Activated CD4-positive, alpha-beta T cell treated with anti-CD3 and anti-CD28 coated beads for 1 hour (primary cell): ENCODE measurements at places on chromosomes 1 and 21.

DNA sequence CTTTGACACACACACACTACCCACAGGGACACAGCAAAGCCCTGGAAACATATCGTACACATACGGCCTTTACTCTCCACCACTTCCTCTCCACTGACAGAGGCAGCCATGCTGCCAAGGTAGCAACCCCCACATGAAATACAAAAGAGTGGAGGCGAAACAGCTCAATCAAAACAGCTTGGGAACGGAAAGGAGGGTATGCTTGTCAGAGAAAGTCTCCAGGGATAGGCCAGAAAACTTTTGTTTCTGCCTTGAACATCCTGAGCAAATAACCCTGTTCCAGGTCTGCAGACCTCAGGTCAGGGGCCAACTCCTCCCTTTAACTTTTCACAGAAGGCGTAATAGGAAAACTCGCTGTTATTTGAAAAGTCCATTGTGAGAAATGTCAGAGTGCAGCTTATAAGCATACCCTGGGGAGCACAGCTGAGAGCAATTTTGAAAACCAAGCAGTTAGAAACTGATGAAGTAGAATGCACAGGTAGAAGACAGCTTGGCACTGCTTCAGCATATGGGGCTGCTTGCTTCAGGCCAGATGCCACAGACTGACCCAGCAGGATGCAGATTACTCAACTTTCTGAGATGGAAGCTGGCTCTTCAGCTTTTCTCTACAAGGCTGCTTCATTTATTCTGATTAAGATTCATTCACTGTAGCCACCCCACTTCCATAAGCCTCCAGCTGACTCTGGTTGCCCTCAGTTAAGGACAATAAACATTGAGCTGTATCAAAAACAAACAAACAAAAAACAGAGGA, 18.0 kb downstream of the KIAA0319L start:
- no peak for DNase-seq

DNA sequence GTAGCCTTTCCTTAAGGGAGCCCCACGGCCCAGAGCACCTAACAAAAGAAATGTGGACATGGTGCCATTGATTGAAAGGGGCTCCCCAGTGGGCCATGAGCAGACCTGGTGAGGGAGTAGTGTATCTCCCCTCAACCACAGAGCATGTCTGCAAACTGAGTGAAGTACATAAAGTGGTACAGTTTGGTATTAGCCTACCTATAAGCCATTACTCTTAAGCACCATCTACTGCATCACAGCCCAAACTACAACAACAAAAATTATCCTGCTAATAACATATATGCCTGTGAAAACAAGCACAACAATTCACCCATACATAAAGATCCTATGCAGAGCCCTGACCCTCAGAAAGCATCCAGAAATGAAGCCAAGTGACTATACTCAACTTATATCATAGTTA, 407.8 kb downstream of the PTPRC start:
- DNase-seq: no peak

- no peak for DNase-seq
Measured at GRCh38 chr1:56834137-56834900, 15.1 kb upstream of the FYB2 start.

DNA sequence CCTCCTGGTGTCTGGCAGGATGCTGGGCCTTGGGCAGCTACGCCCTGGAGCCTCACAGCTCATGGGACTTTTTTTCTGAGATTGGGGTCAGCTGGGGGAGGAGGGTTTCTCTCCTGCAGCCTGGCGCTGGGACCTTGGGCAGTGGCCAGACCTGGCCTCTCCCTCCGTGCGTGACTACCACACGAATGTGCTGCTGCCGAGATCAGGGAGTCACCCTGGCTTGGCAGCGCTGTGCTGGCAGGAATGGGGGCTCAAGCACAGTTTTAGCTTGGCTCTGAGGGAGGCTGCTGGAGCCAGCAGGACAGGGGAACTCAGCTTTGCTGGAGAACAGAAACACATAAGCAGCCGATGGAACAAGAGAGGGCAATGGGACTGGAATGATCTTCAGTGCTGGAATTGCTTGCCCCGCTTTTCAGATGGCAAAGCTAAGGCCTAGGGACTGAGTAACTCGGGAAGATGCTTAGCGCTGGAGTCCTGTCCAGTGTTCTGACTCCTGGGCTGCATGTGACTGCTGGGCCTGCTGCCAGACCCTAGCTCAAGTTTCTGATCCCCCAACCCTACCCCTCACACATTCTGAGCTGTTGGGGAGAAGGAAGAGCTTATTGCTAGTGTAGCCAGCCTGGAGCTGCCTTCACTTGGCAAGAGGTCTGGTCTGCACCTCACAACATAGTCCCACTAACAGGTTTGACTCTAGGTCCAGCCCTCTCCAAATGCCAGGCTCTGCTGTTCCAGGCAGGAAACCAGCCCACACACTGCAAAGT, 69.9 kb downstream of the NAV1 start:
- no peak for DNase-seq

GRCh38 chr21:41825881-41826280, 53.3 kb downstream of the PRDM15 start:
- DNase-seq: no peak

DNA sequence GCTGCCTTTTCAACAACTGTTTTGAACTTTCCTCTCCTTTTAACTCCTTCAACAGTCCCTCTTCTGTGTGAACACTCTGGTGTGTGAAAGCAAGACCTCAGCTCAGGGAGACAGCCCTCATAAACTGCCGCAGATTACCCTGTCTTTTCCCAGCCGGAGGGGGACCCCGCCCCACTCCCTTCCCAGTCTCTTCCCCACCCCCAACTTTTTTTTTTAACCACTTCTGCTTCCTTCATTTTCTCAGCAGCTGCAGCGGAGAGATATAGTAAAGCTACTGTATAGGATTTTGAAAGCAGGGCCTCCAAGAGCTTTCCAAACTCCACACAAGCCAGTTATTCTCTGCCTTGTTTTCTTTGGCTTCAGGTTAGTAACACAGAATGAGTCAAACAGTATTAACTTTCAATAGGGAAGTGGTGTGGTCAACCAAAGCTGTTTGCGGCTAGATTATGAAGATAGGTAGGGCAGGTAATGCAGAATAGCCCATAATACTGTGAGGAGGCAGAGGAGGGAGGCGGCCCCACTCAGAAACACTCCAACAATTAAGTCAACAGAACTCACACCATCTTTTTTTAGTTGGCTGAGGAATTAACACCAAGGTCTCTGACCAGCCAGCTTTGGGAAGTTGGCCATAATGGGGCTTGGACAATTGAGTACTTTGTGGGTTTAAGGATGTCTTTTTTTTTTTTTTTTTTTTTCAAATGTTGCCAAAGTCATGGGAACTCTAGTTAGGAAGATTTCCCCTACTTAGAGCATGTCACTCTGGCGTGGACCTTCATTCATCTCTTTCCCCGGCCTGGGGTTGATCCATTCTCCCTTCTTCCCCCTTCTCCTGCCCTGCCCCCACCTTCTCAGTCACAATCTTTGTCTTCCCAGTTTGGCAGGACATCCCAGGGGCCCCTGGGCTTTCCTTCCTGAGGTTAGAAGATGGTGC, 177.0 kb downstream of the CLIC6 start:
- DNase-seq: no peak

GRCh38 chr1:227166559-227166958, 151.7 kb downstream of the CDC42BPA start:
- no peak for DNase-seq

DNA sequence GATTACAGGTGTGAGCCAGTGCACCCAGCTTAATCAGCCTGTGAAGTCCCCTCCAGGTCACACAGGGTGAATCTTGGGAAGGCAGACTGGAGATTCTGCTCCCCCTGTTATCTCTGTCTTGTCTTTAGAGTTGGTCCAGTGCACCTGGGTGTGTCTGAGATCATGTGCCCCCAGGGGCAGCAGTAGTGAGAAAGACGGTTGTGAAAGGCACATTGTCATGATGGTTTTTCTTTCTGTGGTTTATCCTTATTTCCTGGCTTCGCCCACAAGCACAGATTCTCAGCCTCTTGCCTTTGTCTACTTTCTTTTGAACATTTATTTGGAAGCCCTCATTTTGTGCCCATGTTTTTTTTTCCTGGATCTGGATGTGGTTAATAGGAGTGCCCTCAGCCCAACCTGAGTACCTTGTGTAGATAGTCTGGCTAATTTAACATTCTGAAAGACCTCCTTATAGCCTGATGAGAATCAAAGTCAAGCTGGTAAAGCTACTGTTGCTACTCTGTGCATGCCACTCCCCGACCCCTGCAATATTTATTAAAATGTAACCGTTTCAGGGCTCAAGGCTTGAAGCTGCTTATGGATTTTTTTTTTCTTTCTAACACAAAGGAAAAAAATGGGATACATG, 23.7 kb downstream of the UCK2 start:
- DNase-seq: no peak

DNA sequence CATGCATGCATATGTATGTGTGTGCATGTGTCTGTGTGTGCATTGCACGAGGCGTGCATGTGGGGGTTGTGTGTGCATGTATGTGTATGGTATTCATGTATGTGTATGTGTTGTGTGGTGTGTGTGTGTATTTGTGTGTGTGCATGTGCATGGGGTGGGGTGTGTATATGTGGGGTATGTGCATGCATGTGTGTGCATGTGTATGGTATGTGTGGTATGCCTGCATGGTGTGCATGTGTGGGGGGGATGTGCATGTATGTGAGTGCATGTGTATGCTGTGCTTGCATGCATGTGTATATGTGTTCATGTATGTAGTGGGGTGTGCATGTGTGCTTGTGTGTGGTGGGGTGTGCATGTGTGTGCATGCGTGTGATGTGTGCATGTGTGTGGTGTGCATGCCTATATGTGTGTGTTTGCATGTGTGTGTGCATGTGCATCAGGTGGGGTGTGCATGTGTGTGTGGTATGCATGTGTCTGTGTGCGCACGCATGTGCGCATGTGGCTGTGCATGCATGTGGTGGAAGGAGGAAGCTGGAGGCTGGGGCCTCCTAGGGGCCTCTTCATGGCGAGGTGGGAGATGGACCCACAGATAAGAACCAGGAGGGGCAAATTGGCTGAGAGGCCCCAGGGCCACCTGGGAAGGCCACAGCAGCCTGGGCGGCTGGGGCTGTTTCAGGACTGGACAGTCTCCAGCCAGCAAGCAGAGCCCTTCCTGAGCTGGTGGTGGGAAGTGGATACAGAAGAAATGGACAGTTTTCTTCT, 35.9 kb upstream of the ARF1 start:
- DNase-seq: no peak

DNA sequence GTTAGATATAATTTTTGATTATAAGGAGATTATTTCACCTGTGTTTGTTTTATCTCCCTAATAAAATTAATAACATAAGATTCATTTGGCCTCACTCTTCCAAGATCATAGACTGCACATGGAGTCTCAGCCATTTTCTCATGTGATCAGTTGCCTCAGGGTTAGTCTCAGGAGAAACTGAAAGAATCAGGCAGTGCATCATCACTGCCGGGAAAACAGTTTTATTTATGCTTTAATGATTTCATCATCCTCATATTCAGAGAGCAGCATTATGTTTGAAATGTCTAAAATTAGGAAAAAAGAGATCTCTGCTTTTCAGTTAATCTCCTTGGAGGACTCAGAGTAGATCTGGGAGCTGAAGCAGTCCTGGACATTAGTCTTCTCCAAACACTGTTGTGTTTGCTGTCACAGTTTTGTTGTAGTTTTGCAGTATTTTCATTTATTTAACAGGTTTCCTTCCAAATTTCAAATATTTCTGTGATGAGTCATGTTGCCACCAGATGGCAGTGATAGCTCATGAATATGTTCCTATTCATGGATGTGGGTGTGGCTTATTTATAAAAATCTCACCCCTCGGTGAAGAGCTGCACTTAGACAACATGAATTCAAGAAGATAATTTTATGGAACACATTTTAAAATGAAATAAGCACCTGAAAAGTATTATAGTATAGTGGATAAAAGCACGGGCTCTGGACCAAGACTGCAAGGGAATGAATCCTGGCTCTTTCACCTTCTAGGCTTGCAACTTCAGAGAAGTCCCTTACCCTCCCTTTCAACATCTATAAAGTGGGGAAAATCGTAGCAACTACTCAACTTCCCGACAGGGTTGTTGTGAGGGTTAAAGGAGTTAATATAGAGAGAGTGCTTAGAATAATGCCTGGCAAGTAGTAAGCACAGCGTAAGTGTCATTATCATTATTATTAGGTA, 31.2 kb downstream of the CHD1L start:
- no peak for DNase-seq

DNA sequence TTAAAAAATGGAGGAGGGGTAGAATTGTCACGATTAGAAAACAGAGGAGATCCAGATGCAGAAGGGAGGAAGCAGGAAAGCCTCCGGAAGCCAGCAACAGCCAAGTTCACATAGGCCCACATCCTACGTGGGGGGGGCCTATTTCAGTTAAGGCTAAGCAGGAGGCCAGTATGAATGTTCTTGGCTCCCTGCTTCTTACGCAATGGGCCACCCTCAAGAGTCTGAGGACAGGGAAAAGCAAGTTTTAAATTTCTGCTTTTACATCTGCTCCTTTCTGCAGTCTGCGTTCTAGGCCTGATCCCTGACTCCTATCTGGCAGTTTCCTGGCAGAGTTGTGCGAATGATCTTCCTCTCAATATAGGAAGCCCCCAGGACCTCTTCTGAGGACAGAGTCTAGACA, 30.6 kb downstream of the RABIF start:
- no peak for DNase-seq

- DNase-seq: no peak
Measured at GRCh38 chr1:69523032-69523431, 44.7 kb upstream of the LRRC7 start.

GRCh38 chr1:87791931-87792740, 463.5 kb downstream of the LMO4 start:
- no peak for DNase-seq

GRCh38 chr1:107365527-107366240, 224.8 kb downstream of the NTNG1 start:
- no peak for DNase-seq

DNA sequence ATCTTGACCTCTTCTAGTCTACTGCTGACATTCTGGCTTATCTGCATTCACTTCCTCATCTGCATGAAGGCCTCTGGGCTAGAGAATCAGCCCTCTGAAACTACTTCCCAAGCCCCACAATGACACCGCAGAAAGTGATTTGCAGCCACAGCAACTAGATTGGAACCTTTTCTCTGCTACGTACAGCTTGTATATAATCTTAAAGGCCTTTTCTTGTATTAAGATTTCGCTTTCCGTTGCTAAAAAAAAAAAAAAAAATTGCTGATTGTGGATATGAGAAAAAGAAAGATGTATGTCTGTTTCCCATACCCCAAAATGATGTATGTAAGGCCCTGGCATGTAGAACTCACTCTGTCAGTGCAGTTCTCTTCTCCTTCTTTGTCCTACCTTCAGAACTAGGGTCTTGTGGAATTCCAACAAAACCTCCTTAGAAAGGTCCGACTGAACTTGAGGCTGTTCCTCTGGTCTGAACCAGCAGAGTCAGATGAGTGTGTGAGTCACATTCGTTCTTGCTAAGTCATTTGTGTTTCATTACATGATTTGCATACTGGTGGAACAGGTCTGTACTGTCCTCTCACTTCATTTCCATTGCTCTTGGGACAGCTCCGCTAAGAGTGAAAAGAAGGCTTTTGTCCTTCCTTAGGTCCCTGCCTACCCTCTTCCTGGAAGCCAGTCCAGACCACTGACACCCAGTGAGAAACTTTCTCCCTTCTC, 62.7 kb downstream of the PLPP3 start:
- no peak for DNase-seq
